ENCODE measurements at places on chromosomes 1 and 21. TPM values are rescaled to one million over a fixed set of nuclear protein-coding genes. Genes with fewer than 3 reads are reported as not detected.

NPR1 gene
- total RNA-seq: 10.4 TPM

OR2T29 gene
- total RNA-seq: not detected

LCE3D gene
- not detected for total RNA-seq

NBPF4 gene
- total RNA-seq: not detected

SPATA1 gene
- total RNA-seq: 0.66 TPM

FCRL4 gene
- total RNA-seq: not detected

ERICH3 gene
- total RNA-seq: not detected

SPRR5 gene
- total RNA-seq: not detected

ASAP3 gene
- total RNA-seq: 44.4 TPM

HSD11B1 gene
- 4.1 TPM for total RNA-seq

Measured in left ventricle myocardium inferior (tissue), 1 donor.